ENCODE measurements at places on chromosomes 4 and X. TPM values are rescaled to one million over a fixed set of nuclear protein-coding genes. Genes with fewer than 3 reads are reported as not detected.

Gene TCEAL3
- 5.5 TPM for total RNA-seq

Gene ARHGAP4
- 1.4 TPM for total RNA-seq

Gene LRAT
- total RNA-seq: 18.8 TPM

Gene GAB1
- total RNA-seq: 23.0 TPM

Gene SPANXA2
- total RNA-seq: not detected

Gene PAGE1
- total RNA-seq: not detected

Gene SH3D19
- total RNA-seq: 24.1 TPM

Gene APLN
- total RNA-seq: 0.07 TPM

Gene MTCP1
- total RNA-seq: 12.2 TPM

Gene HAUS7
- total RNA-seq: 8.2 TPM

Gene MAGEA1
- not detected for total RNA-seq

Gene LGI2
- not detected for total RNA-seq

Gene ADRA2C
- total RNA-seq: 0.93 TPM

Gene GLRB
- 6.2 TPM for total RNA-seq

Gene CYBB
- under 0.01 TPM for total RNA-seq

Gene CXCL1
- total RNA-seq: 88.6 TPM

Gene CSAG3
- not detected for total RNA-seq

Gene FATE1
- not detected for total RNA-seq

Gene NPNT
- 19.7 TPM for total RNA-seq

Gene PDE5A
- total RNA-seq: 6.5 TPM

Gene SYNPO2
- 2.6 TPM for total RNA-seq

Gene BTC
- total RNA-seq: 0.68 TPM

Gene PLXNB3
- 28.8 TPM for total RNA-seq

Gene DAPP1
- 95.5 TPM for total RNA-seq

Gene ENPEP
- 0.34 TPM for total RNA-seq

Gene TFE3
- 17.4 TPM for total RNA-seq

Gene ADGRA3
- total RNA-seq: 37.6 TPM

Gene EMD
- total RNA-seq: 19.1 TPM

Gene DRP2
- under 0.01 TPM for total RNA-seq

Gene HPF1
- 13.0 TPM for total RNA-seq

Gene FGF16
- not detected for total RNA-seq

Gene NEXMIF
- total RNA-seq: 0.07 TPM

Gene MTNR1A
- total RNA-seq: 0.07 TPM

Gene PABPC4L
- total RNA-seq: 0.28 TPM

Gene MXRA5
- 0.34 TPM for total RNA-seq

Gene SUPT20HL1
- not detected for total RNA-seq

Gene PCDH18
- 0.21 TPM for total RNA-seq

Gene ARHGAP6
- total RNA-seq: not detected

Gene UBE2D3
- total RNA-seq: 267 TPM

Gene SSX3
- not detected for total RNA-seq

Gene ZNF518B
- total RNA-seq: 55.2 TPM

Gene OTC
- total RNA-seq: not detected

Gene STAP1
- total RNA-seq: not detected

Gene IRS4
- not detected for total RNA-seq

Gene HMGN5
- 0.34 TPM for total RNA-seq

Gene IBSP
- not detected for total RNA-seq

Gene AFP
- total RNA-seq: not detected

Gene IL21
- total RNA-seq: not detected

Gene SHROOM4
- total RNA-seq: 2.8 TPM

Gene GAGE2A
- total RNA-seq: not detected

Gene MAGEB10
- total RNA-seq: not detected

Gene TTC29
- not detected for total RNA-seq

Gene SPP1
- total RNA-seq: not detected

All from nasal cavity respiratory epithelium epithelial cell of viscerocranial mucosa (primary cell).